ENCODE measurements at places on chromosomes 3 and 15.
A peak's percentile ranks its signal among the peaks of the same experiment; 100 is the strongest.

DNA sequence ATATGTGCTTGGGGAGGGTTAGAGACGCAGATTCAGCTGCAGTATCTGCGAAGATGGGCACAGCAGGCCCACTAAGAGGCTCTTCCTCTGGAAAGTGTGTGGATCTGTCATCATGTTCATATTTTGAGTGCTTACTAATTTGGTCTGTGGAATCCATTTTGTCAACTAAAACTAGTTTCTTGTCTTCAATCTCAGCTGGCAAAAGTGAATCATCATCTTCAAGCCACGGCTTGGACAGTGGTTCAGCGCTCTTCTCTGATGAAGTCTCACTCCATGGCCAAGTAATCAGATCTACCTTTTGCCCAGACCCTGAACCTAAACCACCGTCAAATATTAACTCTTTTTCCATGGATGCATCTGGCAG lies 76.2 kb downstream of the IMPG2 start:
- DNase-seq = no peak

- peak; percentile 44 for DNase-seq
These were observed 435 bp downstream of the RAB27A start for GRCh38 chr15:55289011-55289745.

DNA sequence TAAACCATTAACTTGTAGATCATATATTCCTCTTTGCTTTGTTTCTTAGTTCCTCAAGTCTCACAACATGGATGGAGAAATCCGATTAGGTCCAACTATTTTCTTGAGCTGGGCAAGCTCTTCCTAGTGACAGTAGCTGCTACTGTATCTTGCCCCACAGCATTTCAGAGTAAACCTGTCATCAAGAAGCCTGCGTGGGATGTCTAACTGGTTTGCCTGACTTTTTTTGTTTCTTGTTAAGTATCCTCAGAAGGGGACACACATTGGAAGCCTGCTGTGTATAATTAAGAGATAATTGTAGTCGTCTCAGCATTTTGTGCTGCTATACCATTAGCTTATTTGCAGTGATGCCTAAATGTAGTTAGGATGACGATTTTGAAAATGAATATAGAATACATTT lies 29.3 kb upstream of the STT3B start:
- DNase-seq = no peak

DNA sequence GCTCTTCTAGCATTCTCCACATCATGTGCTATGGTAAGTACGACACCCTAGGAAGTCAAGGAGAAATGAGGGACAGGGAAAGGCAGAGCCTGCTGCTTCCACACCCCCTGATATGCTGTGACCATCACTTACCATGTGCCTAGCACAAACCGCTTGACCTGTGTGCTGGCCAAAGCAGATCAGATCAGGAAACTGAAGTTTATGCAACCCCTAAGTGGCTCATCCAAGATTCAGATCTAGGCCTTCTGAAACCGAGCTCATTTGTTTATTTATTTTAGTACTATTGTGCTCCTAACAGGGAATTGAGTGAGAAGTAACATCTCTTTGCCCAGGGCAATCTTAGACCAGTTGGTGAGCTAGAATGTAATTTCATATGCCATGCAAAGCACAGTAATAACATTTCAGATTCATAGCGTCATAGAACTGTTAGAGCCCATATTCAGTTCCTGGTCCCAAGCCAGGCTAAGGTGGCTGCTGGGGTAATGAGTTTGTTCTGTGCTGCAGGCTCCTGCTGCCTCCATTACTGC lies at the start of gene RTP2:
RTP2 (minus strand) TSS at position 51 of the 527 bp plus-strand sequence. CDS start 429 bp downstream, outside the sequence.
- no peak for DNase-seq

DNA sequence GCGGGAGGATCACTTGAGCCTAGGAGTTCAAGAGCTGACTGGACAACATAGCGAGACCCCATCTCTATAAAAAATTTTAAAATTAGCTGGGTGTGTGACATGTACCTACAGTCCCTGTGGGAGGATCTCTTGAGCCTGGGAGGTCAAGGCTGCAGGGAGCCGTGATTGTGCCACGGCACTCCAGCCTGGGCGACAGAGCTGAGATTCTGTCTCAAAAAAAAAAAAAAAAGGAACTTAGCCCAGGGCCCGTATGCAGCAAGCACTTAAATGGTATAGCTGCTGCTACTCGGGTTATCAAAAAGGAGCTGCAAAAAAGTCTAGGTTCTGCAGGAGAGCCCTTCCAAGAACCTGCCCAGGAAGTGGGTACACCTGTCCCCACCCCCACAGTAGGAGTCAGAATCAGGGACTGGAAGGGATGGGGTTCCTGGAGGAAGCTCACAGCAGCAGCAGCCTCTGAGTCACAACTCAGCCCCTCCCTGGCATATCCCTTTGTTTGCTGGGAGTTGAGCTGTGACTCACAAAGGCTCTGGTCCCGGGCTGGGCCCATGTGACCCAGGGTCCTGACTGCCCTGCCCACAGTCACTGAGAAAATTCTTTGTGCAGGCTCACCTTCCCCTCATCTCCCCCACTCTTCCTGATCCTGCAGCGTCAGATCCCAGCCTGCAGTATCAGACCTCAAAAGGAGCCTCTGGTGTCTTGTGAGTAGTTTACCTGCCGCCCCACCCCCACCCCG lies at the start of gene SPATA12:
SPATA12 (plus strand) TSS at position 576 of the 733 bp plus-strand sequence. CDS start 13,031 bp downstream, outside the sequence.
- no peak for DNase-seq

DNA sequence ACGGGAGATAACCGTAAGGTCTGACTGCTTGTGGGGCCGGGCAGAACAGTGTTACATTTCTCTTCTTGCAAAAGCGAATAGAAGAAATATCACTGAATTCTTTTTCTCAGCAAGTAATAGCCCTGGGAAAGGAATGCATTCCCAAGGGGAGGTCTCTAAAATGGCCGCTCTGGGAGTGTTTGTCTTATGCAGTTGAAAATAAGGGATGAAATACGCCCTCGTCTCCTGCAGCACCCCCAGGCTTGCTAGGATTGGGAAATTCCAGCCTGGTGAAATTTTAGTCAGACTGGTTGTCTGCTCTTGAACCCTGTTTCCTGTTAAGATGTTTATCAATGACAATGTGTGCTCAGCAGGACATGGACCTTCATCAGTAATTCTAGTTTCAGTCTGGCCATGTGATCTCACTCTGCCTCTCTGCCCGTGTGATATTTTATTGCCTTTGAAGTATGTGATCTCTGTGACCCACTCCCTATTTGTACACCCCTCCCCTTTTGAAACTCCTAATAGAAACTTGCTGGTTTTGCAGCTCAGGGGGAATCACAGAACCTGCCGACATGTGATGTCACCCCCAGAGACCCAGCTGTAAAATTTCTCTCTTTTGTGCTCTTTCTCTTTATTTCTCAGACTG lies 715.6 kb downstream of the ROBO1 start:
- DNase-seq = peak; percentile 42

DNA sequence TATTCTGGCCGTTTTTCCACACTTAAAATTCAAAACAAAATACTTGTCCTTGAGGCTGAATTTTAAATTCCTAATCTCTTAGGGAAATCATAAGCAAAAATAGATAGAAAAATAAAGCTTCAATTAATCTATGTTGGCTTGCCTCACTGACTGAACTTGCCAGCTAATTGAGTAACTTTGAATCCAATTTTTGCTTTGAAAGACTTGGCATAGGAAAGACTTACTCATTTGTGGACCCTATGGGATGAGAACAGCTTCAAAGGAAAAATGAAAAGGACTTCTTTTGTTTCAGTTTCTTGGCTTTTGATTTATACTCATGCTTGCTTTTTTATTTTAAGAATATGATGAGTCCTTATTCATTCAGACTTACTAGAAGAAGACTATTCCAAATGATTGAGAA lies 370.7 kb upstream of the RARB start:
- no peak for DNase-seq
